BJ (cell line): ENCODE measurements at places on chromosomes 6 and 20.

DNA sequence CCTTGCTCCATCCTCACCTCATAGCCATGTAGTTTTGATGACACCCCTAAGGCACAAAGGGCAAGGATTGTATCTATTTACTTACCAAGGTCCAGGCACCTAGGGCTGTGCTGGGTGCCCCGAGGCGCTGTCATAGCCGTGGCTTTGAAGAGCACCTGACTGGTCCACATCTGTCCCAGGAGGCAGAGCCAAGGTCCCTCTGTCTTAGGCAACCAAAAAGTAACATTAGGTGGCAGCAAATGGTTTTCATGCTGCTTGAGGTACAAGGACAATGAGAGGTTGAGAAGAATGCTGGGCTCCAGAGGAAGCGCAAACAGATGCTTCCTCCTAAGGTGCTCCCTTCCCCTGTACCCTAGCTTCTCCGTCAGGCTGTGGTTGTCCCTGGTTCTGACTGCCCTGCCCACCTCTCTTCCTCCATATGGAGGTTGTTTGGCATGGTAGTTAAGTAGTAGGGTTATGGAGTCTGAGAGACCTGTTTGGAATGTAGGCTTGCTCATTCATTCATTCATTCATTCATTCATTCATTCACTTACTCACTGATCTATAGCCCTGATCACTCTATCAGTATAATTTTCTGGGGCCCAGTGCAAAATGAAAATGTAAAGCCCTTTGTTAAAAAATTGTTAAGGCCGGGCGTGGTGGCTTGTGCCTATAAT lies 3.0 kb upstream of the UQCC2 start:
- DNase-seq = no peak

DNA sequence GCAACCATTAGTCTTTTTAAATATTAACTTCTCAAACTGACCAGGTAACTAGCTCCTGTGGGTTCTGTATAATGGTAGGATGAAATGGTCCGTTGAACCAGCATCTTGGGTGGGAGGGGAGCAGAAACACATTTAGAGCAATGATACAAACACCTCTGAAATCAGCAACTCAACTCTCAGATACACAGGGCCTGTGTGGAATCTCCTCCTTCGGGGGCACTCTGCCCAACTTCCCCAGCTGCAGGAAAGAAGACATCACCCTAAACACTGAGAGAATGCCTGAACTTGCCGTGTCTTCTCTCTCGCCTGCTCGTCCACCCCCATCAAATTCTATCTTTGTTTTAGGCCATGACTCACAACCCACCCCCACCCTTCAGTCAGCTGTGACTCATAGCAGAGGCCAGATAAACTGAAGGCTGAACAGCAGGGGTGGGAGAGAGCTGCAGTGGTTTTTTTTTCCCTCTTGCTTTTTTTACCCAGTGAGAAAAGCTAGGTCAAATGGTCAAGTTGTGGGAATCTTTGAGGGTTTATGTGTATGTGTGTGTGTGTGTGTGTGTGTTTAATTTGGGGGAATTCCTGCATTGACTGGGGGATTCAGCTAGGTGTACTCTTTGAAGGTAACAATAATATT lies 593.4 kb upstream of the JAG1 start:
- DNase-seq = peak; percentile 74

DNA sequence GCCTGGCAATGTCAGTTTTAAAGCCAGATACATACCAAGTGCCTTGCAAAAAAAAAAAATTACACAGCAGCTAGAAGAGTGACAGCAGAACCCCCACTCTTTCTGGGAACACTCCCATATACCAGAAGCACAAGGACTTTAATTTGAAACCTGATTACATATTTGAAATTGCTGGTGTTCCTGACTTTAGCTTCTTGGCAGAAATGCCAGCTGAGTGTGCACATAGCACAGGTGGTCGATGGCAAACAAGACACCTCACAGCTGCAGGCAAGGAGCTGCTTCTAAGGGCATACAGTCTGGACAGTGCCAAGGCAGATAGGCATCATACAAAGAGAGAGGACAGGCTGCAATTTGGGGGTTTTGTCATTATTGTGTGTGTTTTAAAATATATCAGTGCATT lies 150.7 kb upstream of the SGK1 start:
- DNase-seq = no peak

DNA sequence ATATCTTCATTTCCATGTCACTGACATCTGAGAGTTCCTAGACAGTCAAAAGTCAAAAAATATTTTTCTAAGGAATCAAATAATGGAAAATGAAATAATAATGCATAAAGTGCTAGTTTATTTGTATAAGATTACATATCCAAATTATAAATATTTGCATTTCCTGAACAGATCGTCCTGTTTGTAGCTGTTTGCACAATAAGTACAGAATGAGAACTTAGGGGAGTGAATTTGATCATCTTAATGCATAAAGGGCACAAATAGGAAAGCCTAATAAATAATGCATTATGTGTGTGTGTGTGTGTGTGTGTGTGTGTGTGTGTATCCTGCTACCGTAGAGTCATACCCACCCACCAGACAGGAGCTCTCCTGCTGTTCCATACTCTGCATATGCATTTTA lies 521.0 kb upstream of the EPHA7 start:
- no peak for DNase-seq

DNA sequence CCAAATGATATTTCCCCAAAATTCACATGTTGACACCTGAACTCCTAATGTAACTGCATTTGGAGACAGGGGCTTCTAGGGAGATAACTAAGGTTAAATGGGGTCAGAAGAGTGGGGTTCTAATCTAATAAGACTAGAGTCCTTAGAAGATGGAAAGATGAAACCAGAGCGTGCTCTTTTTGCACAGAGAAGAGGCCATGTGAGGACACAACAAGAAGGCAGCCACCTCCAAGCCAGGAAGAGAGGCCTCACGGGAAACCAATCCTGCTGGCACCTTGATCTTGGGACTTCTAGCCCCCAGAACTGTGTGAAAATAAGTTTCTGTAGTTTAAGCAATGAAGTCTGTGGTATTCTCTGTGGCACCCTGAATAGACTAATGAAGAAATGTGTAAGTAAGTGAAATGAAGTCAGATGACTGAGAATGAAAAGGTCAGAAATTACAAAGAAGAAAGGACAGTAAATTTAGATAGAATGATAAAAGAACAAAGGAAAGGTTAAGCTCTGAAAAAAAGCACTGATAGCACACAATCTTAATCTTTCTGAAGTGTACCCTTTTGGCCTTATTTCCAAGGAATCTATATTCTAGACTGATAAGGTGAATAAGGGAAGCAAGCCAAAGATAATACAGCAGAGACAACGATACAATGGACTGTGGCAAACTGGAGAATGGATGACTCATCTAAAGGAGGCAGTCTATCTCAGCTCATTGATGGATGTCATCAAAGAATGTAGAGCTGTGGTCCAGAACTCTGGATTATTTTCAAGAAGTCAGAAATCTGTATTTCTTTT lies 110.4 kb downstream of the MYB start:
- no peak for DNase-seq

GRCh38 chr6:12342664-12343063 lies 52.5 kb downstream of the EDN1 start:
- no peak for DNase-seq

GRCh38 chr20:19328676-19329075 lies 116.2 kb downstream of the SLC24A3 start:
- no peak for DNase-seq

- no peak for DNase-seq
Measured at GRCh38 chr20:63176427-63177133, 39.4 kb downstream of the YTHDF1 start.

DNA sequence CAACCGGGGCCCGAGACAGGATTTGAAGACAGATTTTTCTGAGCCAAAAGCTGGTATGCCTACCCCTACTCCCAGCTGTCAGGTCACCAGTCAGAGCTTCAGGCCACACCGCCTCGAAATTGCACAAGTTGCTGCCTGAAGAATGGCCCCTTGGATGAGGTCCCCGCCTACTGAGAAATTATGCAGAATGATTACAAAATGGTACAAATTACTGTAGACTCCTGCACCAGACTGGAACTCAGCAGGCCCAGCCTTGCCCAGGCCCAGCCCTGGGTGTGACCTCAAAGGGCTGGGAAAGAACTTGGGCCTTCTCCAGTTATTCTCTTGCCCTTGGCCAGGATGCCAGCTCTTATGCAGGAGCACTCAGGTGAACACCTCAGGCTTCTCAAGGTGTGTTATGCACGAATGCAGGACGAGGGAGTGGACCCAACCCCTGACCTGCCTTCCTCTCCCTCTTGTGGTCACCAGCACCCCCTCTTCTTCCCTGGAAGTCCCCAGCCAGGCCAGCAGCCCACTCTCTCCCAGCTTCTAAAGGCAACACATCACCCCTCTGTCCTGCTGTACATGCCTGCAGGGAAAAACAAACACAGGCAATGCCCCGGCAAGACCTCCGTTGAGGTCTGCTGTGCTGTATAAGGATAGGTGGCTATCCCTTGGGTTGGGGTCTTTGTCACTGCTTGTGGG lies 88.7 kb upstream of the NAA20 start:
- DNase-seq = no peak

- DNase-seq = no peak
Measured at GRCh38 chr6:15539722-15540270, 123.0 kb downstream of the DTNBP1 start.

- peak; percentile 11 for DNase-seq
Measured at GRCh38 chr6:56040223-56040622, 164.8 kb upstream of the BMP5 start.

DNA sequence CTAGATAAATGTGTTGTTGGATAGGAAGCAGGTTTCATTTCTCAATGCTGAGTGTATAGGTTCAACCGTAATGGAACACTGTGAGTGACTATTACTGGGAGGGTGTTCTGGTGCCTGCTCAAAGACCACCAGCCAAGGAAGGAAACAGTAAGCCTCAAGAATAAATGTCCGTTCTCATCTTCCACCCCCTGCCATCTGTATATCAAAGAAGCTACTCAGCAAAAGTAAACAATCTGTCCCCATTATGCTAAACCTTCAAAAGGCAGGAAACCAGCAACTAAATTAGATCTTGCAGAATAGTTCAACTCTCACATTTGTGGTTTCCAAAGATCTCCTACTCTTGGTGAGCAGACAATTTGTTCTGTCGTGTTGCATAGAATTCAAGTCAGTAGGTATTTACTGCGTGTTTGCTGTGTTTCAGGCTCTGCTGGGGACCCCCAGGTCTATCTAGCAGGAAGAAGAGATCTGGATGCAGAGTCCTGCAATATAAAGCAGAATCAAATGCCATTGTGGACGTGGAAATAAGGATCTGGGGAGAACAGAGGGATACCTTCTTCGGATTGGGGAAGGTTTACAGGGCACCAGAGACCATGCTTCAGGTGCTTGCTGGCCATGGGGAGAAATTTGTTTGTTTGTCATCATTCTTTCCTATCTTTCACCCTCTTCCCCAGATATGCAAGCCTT lies 87.3 kb downstream of the SCML4 start:
- DNase-seq = no peak
